ENCODE measurements at places on chromosomes 3 and 15.
A peak's percentile ranks its signal among the peaks of the same experiment; 100 is the strongest.

- DNase-seq, result no peak
Measured at GRCh38 chr3:128517648-128518047, 24.6 kb upstream of the GATA2 start.

DNA sequence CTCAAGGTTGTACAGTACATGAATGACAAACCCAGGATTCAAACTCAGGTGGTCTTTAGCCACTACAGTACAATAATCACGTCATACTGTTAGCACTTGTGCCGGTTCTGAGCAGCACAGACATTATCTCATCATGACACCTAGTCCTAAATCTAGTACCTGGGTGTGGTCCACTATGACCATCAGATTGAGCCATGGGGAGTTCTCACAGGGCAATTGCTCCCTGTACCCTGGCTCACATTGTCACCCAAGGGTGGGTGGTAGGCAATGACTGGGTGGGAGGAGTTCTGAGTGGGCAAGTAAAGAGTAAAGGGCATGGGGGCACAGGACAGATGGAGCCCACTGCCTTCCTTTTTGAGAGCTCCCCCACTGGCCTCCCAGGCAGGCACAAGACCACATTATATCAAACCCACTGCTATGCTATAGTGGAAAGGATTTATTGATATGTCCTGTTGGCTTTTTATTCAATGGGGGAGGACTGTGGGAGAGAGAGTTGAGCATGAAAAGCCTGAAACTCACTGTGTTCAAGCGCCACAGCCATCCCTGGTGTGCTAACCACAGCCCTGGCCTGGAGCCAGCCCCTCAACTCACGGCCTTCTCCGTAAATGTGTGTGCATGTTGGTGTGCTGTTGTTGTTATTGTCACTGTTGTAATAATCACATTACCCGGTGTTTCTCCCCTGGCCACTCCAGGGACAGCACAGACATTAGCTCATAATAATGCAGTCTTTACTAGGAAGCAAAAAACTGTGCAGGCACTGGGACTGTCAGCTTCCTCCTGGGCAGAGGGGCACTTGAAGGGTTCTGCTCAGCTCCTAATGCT lies 27.3 kb downstream of the ADCY5 start:
- DNase-seq, result no peak

GRCh38 chr15:88623061-88623460 lies 1.9 kb downstream of the AEN start:
- DNase-seq, result no peak

DNA sequence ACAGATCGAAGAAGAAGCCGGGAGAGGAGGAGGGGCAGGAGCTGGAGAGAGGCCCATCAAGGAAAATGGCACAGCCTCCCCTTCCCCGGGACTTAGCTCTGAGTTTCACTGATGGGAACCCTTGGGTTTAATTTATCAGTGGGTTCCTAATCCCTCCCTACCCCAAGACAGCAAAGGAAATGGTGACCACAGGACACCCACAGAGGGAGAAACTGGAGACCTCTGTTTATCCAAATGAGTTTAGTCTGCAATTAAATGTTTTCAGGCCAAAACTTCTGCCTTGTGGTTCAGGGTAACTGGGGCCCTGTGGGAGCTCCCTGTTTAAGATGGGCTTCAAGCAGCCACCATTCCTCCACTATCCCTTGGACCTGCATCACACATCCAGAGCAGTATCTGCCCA lies 190.8 kb upstream of the TOPAZ1 start:
- DNase-seq, result no peak

DNA sequence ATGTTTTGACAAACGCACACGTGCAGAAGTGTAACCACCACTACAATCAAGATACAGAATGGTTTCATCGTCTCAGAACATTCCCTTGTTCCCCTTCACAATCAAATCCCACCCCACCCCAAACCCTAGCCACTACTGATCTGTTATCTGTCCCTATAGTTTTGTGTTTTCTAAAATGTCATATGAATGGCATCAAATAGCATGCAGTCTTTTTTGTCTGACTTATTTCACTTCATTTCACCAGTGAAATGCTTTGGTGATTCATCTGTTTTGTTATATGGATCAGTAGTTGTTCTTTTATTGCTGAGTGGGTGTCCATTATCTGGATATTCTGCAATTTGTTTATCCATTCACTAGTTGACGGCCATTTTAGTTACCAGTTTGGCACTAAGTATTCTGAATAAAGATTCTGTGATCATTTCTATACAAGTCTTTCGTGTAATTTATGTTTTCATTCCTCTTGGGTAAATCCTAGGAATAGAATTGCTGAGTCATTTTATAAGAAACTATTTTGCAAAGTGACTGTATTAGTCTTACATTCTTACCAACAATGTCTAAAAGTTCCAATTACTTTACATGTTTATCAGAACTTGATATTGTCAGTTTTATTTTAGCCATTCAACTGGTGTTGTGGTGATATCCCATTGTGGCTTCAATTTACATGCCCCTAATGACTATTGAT lies 232.8 kb downstream of the CLSTN2 start:
- no peak for DNase-seq

DNA sequence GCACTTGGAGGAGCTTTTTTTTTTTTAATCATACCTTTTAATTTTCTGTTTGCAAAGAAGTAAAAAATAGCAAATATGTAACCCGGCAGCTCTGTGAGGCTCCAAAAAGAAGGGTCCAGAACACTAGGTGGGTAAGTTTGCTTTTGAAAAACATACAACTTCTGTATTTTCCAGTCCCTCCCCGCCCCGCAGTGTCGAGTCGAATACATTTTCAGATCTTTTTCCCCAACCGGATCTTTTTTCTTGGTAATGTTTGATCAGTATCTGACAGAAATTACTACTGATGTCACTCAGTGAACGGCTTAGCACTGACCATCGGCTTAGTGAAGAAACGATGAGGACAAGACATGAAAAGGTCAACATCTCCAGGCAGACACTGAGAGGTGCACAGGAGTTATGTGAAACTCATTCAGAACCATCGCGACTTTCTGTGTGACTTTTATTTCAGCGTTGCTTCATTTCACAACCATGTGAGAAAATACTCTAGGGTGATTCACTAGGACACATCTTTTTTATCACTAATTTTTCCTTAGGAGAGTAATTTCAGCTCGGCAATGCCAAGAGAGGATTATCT lies 11.0 kb downstream of the ISL2 start:
- no peak for DNase-seq

DNA sequence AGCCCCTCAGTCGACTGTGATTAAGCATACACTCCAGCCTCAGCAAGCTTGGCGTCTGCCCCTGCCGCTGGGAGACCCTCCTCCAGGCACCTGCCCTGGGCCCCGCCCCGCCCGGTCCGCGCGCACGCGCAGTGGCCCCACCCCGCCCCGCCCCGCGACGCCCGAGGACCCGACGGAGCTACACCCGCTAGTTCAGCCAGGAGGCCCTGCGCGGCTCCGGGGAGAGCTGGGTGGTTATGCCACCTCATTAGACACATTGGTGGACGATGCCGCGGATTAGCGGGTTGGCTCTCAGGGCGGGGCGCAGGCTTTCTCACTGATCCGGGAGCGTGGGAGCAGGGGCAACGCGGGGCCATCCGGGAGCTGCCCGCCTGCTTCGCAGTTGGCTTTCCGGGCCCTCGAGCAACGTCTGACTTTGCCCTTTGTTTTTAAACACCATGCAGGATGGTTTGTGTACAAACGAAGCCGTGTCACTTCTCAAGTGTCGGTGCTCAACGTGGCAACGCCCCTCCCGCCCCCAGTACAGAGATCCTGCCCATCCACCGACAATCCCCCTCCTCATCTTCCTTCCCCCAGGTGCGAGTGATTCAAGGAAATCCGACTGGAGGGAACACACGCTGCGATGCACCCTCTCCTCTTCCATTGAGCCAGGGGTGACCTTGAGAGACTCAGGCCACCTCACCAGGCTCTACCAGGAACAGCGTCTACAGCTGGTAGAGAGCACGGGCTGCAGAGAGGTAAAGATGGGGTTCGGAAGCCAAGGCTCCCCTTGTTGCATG lies 109.3 kb downstream of the SHQ1 start:
- DNase-seq, result peak; percentile 46

GRCh38 chr15:57599296-57599810 lies 7.6 kb downstream of the MYZAP start:
- DNase-seq, result no peak

GRCh38 chr15:52183562-52184173 lies 7.5 kb downstream of the GNB5 start:
- no peak for DNase-seq

DNA sequence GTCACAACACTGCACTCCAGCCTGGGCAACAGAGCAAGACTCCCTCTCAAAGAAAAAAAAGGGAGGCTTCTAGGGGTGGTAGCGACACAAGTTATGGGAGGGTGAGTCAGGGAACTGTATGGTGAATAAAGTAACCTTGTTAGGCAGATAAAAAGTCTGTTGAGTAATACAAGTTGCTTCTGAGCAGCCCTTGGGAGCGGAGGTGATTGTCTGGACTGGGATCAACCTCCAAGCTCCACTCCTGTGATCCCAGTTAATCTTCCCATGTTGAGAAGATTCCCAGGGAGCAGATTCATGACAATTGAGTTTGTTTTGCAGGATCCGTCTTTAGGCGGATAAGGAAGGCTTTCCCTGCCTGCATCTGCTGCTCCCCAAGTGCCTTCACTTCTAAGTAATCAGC lies 335.9 kb downstream of the THSD4 start:
- DNase-seq, result no peak

- DNase-seq, result no peak
Measured at GRCh38 chr3:120404876-120405275, 45.9 kb downstream of the FSTL1 start.

- no peak for DNase-seq
Measured at GRCh38 chr3:194399874-194400411, 877 bp upstream of the GP5 start.

DNA sequence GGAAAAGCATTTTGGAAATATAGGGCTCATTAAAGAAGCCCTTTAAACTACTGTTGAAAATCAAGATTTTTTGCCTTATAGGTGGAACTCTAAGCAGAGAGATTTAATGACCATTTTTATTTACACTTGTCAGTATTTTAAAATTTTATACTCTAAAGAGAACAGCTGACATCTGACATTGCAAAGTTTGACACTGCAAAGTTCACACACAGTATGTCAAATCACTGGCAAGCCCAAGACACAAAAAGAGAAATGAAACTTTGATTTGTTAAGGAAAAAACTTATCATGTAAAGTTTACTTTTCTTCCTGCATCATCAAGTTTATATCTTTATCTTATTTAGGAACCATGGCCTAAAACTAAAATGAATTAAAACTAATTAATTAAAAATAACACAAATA lies 40.2 kb downstream of the DPH6 start:
- no peak for DNase-seq

DNA sequence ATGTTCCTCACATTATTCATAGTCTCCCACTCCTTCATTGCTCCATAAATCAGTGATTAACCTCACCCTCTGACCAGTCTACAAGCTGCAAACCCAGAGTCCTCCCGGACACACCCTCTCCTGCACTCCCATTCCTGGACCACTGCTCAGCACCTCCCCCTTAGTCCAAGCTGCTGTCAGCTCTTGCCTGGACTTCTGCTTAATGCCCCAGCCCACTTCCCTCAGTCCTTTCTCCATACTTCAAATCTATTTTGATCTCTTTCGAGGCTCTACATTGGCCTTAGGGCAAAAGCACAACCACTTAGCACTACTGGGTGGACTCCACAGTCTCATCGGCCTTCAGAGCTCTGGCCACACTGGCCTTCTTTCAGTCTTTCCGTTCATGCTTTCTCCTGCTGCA lies 79.4 kb upstream of the FAM98B start:
- DNase-seq, result no peak

- DNase-seq, result no peak
Measured at GRCh38 chr3:133023362-133023761, 14.8 kb upstream of the TMEM108 start.

- peak; percentile 5 for DNase-seq
Measured at GRCh38 chr3:36944012-36944640, 728 bp downstream of the TRANK1 start.

DNA sequence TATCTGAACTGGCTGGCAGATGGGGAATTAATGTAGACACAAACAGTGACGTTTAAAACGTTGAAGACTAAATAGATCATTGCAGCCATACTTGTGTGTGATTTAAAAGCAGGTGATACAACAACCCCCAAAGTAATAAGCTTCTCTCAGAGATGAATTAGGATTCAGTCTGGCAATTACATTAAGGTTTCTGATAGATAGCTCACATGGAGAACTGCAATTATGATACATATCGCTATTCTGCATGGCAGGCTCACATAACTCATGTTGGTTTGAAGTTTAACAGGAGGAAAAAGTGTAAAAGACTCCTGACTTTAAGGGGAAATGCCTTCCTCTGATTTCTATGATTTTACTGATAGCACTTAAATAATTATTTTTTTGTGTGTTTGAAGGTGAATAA lies 196.9 kb downstream of the CLSTN2 start:
- DNase-seq, result no peak

GRCh38 chr3:195076981-195077610 lies 193.9 kb downstream of the XXYLT1 start:
- no peak for DNase-seq

DNA sequence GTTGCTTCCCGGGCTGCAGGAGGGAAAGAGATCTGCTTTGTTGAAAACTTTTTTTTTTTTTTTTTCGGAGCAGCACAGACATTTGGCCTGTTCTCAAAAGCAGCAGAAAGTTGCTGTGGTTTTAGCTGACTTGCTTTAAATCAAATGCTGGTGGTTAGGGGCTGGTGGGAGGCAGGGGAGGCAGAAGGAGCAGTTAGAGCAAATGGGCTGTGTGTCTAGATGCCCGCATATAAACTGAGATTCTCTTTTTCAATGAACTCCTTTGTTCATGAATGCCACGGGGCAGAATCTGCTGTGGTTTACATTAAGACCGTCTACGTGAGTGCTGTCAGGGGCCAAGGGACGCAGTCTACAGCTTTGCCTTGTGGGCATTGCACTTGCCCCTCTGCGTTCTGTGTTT lies 95.9 kb downstream of the FLNB start:
- DNase-seq, result no peak

DNA sequence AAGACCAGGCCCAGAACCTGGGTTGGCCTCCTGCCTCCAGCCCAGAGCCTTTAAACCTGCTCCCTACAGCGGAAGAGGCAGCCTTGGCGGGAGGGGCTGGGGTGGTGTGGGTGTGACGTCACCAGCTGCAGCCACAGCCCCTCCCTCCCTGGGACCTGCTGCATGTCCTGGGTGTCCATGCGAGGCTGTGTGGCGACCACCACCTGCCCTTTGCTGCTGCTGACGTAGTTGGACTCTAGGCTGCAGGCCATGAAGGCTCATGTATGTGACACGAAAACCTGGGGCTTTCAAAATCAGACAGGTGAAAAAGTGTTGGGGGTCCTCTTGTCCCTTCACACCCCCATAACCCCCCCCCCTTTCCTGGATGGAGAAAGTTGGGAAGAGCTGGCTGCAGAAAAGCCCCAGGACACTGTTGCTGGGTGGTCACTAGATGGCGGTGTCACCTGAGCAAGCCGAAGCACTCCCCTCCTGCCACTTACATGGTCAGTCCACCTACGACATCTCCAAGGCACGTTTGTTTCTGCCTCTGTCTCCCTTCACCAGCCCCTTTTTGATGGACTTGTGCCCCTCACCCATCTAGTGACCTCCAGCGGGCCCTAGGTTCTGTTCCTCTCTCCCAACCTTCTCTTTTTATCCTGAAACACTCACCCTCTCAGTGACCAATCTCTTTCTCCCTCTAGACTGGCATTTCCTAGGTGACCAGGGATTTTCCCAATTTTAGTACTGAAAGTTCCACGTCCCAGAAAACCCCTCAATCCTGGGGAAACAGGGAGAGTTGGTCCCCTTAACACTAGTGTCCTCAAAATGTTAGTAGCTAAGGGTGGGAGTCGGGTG lies 35.2 kb downstream of the SLC6A20 start:
- DNase-seq, result no peak

GRCh38 chr3:101131767-101132166 lies 138.5 kb upstream of the ABI3BP start:
- DNase-seq, result no peak

GRCh38 chr3:179608931-179609720 lies 4.5 kb downstream of the NDUFB5 start:
- no peak for DNase-seq
